ENCODE measurements at places on chromosomes 12 and 14. TPM values are rescaled to one million over a fixed set of nuclear protein-coding genes. Genes with fewer than 3 reads are reported as not detected.

Gene BCL11B
- total RNA-seq: not detected

Gene LTB4R
- total RNA-seq: 1.7 TPM

Gene FOXN4
- not detected for total RNA-seq

Gene SERPINA4
- not detected for total RNA-seq

Gene MYL2
- total RNA-seq: not detected

Gene SERPINA10
- not detected for total RNA-seq

Gene TBX3
- 19.3 TPM for total RNA-seq

Gene GTF2H3
- total RNA-seq: 46.2 TPM

Measured in LHCN-M2 (cell line).